Ecto neural progenitor cell (in vitro differentiated cells): ENCODE measurements at places on chromosomes 2 and 18.
A peak's percentile ranks its signal among the peaks of the same experiment; 100 is the strongest.

- no peak for DNase-seq
Observed at GRCh38 chr2:219615894-219616293, 11.5 kb upstream of the SLC4A3 start.

- no peak for DNase-seq
Observed at GRCh38 chr2:48209214-48209885, 303.1 kb upstream of the FBXO11 start.

- DNase-seq = no peak
Observed at GRCh38 chr2:73982140-73982617, 2.5 kb upstream of the TET3 start.

DNA sequence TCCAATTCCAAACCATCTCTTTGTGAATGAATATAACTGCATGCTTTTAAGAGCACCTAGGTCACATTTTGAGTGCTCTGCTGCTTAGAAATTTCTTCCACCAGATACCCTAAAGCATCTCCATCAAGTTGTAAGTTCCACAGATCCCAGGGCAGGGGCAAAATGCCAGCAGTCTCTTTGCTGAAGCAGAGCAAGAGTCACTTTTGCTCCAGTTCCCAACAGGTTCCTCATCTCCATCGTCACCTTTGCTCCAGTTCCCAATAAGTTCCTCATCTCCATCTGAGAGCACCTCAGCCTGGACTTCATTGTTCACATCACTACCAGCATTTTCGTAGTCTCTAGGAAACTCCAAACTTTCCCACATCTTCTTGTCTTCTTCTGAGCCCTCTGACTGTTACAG, 116.7 kb upstream of the ALKAL2 start:
- peak; percentile 13 for DNase-seq

DNA sequence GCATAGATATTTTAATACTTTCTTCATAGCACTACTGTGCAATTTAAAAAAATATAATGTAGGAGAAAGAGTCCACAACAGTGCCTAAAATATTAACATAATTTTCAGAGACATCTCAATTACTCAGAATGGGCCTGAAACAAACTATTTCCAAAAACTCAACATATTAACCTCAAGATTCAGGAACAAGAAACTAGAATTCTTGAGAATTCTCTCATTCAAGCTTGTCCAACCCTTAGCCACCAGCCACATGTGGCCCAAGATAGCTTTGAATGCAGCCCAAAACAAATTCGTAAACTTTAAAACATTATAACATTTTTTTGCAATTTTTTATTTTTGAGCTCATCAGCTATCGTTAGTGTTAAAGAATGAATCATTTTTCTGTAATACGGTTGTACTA, 35.2 kb downstream of the LNPK start:
- no peak for DNase-seq

DNA sequence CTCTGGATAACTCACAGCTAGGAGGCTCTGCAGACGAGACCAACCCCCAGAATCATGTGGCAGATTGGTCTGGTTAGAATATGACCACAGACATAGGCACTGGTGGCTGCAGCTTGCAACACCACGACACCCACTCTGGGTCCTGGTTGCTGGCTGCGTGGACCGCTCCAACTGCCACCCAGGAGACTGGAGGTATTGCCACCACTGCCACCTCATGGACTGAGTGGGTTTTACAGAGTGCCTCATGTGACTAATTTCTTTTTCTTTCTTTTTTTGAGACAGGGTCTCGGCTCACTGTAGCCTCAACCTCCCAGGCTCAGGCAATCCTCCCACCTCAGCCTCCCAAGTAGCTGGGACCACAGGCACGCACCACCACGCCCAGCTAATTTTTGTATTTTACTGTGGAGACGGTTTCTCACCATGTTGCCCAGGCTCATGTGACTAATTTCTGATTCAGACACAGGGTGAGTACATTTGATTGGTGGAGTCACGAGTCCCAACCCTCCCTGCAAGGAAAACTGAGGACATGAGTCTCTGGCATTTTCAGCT, 29.9 kb upstream of the NT5DC4 start:
- DNase-seq = peak; percentile 61
